ENCODE measurements at places on chromosomes 1 and 21. TPM values are rescaled to one million over a fixed set of nuclear protein-coding genes. Genes with fewer than 3 reads are reported as not detected.

- no peak for DNase-seq
Observed at GRCh38 chr1:35588197-35588910, 15.2 kb downstream of the TFAP2E start.

- peak; percentile 64 for DNase-seq
Observed at GRCh38 chr1:171081314-171081753, 9.4 kb upstream of the FMO3 start.

Gene CHI3L1
- 0.28 TPM for total RNA-seq

- DNase-seq = peak; percentile 41
Observed at GRCh38 chr1:177914603-177915002, 55.3 kb downstream of the SEC16B start.

- DNase-seq = no peak
Observed at GRCh38 chr1:214506972-214507431, 44.4 kb downstream of the PTPN14 start.

Gene CACNA1E
- not detected for total RNA-seq

GRCh38 chr1:234270581-234271242, 102.5 kb upstream of the COA6 start:
- no peak for DNase-seq

GRCh38 chr1:209567698-209568175, 15.8 kb upstream of the CAMK1G start:
- DNase-seq = peak; percentile 43

DNA sequence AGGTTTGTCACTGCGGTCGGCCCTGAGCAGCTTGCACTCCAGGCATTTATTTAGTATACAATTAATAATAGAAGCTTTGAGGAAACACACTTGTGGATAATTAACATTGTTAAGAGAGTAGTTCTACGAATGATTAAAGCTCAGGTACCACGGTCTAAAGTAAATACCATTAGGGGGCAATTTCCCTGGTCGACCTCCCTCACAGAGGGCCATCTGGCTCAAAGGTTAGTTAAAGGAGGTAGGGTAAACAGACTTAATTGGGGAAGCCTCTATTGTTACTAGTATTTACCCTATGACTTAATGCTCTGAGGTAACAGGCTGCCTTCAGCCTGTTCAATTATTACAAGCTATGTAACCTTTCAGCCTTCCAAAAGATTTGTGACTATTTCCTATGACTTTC, 122.3 kb upstream of the SLC44A3 start:
- DNase-seq = no peak

Gene SAMD13
- 0.56 TPM for total RNA-seq

GRCh38 chr1:36203554-36204346, 20.5 kb upstream of the THRAP3 start:
- peak; percentile 52 for DNase-seq

- DNase-seq = no peak
Observed at GRCh38 chr21:31693222-31693621, 33.7 kb downstream of the SOD1 start.

DNA sequence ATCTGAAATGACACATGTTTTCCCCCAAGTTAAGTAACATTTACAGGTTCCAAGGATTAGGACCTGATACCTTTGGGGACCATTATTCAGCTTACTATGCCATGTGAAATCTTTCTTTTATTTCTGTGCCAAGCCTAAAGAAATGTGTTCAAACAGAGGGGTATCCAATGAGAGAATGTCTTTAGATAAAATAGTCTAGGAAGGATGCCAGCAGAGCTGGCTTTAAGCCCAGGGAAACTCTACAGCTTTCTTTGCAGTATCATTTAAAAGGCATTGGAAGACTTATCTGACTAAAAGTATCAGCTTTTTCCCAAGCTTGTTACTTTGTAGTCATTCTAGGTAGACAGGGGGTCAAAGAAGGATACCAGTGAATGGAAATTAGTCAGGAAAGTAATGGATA, 860.4 kb downstream of the PLA2G4A start:
- peak; percentile 90 for DNase-seq

DNA sequence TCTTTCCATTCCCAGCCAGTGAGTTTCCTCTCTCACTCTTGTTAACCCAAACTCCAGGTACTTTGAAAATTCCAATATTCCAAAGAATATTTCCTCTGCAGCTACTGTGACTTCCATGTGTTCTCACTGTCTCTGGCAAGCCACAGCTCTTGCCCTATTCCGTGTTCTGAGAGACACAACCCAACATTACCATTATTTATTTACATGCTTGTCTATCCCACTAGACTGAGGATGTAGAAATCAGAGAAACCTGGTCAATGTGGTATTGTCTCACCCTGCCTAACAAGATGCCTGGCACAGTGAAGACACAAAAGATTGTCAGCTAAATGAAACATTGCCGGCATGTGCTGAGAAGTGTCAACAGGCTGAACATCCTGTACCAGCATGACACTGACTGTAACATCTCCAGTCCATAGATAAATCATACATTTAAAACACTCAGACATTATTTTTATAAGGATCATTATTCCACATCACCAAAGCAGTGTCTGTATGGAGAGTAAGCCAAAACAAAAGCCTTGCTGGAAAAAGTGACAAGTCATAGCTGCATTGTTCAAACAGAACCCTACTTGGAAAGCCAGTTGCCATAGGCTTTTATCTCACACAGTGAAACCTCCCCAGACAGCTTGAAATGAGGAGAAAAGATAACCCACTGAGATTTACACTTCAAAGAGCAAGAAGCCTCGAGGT, 72.3 kb downstream of the SIPA1L2 start:
- no peak for DNase-seq

Gene LCE2C
- total RNA-seq = not detected

GRCh38 chr1:87790756-87791155, 462.1 kb downstream of the LMO4 start:
- DNase-seq = no peak

Gene IGSF5
- not detected for total RNA-seq

GRCh38 chr1:115832651-115833050, 8.3 kb downstream of the NHLH2 start:
- DNase-seq = no peak
